Amygdala (tissue), 56 donors: ENCODE measurements at places on chromosomes 12 and 14.

DNA sequence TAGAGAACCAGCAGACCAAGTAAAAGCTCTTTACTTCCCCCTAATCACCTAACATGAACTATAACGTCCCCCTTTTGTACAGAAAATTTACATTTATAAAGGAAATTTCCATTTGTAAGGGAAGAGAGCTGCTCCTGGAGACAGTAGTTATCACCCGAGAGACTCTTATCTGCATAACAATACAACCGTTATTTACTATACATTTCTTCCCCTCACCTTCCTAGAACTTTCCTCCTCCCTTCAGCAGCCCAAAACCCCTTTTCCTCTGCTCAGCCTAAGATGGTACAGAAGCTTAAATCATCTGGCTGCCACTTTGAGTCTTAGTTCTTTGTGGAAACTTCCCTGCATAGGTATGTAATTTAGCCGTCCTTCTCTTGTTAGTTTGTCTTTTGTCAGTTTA lies 40.4 kb upstream of the ETV6 start:
- DNase-seq = no peak

- no peak for DNase-seq
Observed at GRCh38 chr12:90585640-90586304, 369.2 kb downstream of the CCER1 start.

DNA sequence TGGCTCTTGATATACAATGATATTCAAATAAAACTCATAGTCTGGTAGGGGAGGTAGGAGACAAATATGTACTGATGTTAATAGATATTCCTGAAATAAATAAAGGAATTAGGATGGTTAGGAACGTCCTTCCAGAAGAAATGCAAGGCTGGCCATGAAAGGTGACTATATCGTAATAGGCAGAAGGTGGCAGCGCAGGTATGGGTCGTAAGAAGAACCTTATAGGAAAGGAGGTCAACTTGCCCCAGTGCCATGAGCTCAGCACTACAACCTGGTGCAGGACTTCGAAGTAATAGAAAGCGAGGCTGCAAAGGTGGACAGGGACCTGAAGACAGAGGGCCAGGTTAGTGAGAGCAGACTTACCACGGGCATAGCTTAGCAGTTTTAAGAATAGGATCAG lies 55.3 kb upstream of the FGD4 start:
- DNase-seq = no peak

DNA sequence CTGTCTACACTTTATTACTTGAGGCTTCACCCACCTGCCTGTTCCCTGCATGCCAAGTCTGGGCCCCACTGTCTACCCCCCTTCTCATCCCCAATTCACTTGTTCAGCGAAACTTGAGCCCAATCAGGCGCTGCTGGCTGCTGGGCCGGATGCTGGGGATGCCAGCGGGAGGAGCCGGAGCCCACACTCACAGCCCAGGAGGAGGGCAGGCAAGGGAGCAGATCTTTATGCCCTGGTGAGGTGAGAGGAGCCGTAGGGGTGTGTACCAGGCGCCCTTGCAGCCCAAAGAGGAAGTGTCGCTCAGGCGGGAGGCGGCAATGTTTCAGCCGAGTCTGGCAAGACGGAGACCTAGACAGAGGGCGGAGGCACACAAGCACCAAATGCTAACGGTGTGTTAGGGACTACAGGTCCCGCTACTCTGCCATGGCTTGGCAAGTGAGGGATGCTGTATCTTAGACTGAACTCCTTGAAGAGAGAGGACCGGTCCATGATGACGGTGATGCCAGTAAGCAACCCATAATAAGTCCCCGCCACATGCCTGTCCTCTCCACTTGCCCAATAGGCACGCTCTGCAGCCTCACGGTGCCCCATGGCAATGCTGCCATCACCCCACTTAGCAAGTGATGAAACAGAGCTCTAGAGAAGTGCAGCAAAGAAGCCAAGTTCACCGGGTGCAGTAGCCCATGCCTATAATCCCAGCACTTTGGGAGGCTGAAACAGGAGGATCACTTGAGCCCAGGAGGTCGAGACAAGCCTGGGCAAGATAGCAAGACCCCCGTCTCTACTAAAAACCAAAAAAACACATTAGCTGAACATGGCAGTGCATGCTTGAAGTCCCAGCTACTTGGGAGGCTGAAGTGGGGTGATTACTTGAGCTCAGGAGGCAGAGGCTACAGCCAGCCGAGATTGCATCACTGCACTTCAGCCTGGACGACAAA lies 41.6 kb downstream of the LRRC74A start:
- no peak for DNase-seq

DNA sequence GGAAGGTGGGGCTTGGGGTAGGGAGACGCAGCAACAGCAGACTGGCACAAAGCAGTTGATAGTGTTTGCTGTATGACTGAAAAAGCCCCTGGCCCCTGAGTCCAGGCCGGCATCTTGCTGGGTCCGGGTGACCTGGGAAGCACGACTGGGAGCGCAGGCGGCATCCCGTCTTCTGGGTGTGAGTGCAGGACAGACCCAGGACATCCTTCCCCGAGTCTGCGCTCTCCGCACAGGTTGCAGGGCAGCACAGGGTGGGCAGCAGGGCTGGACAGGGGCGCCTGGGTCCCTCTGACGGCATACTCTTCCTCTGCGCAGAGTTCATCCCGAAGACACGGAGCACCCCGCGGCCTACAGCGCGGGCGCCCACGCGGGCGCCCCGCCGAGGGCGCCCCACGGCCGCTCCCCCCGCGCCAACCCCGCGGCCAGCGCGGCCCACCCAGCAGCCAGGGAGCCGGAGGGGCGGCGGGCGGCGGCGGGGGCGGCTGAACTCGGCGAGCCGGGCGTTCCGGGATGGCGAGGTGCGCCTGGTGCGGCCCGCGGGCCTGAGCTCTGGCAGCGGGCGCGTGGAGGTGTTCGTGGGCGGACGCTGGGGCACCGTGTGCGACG lies 9.2 kb upstream of the CYP46A1 start:
- DNase-seq = no peak

GRCh38 chr12:131008-131407 lies 64.4 kb downstream of the IQSEC3 start:
- DNase-seq = no peak

DNA sequence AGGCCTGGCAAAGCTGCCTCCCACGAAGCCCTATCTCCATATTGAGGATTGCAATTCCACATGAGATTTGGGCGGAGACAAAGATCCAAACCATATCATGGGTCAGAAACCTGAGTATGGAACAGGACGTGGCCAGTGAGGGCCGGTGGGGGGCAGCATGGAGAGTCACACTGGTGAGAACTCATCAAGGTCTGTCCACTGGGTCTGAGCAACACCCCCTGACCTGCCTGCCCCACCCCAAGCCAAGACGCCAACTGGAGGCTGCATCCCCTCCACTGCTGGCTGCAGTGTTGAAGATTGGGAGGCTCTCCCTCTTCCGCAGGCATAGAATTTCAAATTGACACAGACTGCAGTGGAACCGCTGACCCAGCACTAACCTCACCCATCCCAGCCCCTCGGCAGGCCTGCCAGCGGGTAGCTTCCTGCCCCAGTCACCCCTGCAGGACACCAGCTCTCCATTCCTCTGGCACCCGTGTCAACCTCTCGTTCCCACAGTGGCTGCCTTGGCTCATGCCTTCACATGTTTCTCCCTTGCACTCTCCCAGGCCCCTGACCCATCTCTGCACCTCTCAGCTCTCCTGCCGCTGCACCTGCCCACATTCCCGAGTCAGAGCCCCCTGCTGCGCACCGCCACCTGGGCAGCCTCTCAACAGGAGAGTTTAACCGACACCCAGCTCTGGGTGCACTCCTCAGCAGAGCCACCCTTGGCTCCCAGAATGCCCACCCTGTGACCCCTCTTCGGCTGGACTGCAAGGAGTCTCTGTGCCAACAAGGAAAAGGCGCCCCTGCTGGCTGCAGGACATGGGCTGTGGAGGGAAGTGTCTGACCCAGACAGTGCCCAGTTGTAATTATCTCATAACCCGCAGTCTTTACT lies 45.2 kb upstream of the PPP2R5C start:
- no peak for DNase-seq

DNA sequence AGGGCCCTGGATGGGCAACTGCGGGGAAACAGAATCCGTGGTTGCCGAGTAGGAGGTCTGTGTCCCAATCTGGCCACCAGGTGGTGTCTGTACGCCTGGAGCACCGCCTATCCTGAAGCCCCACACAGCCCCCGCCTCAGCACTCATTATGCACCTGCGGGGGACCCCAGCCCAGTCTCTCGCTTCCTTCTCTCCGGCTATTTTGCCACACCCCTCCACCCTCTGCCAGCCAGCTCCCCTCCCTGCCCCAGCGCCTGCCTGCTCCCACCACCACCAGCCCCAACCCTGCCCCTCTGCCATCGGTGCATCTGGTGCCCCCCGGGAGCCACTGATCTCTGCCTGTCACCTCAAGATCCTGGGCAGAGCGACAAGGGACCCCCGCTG lies 2.2 kb upstream of the NXPH4 start:
- DNase-seq = peak; percentile 30

DNA sequence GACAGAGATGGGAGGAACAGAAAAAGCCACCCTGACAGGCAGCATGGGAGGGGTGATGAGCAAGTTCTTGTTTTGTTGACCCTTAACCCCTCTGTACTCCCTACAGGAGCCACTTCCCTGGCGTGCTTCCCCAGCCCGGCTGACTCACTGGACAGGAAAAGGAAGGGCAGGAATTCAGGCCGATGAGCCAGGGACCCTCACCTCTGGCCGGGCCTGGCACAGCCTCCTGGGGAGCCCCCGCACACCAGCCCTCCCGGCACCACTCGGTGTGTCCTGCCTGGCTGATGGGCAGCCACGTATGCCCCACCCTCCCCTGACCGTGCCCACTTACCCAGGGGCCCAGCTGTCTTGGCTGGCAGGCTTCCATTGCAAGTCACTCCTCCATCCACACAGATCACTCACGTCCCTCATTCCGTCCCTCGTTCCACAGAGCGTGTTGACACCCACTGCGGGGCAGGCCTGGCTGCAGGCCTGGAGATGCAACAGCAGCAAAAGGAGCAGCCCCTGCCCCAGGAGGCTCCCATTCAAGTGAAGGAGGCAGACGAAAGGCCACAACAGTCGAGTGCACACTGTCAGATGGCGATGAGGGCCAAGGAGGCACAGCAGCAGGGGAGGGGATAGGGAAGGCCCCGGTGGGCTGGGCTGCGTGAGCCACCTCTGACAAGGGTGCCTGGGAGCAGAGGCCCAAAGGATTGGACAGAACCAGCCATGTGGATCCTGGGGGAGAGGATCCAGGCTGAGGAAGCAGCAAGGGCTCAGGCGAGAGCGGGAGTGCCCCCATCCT lies 19.7 kb upstream of the CD9 start:
- DNase-seq = no peak

DNA sequence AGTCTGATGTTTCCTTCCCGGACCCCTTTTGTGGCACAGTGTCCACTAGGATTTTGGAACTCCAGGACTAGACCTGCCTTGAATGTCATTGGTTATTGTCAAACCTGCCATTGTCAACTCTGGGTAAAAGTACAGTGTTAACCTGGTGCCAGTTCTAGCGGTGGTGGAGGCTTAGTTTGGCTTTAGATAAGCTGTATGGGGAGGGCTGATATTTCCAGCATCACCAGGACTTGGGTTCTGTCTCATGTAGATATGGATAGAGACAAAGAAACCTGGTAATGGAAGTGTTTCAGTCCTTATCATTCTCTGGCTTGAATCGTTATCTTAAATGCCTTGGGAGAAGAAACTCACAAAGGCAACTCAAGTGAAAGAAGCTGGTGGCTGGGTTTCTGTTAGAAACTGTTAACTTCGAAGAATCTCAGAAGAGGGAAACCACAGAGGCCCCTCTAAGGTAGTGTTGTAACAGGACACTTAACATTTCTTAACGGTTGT lies 10.6 kb downstream of the CHST11 start:
- no peak for DNase-seq

- no peak for DNase-seq
Observed at GRCh38 chr12:32644431-32644830, 34.7 kb upstream of the DNM1L start.

DNA sequence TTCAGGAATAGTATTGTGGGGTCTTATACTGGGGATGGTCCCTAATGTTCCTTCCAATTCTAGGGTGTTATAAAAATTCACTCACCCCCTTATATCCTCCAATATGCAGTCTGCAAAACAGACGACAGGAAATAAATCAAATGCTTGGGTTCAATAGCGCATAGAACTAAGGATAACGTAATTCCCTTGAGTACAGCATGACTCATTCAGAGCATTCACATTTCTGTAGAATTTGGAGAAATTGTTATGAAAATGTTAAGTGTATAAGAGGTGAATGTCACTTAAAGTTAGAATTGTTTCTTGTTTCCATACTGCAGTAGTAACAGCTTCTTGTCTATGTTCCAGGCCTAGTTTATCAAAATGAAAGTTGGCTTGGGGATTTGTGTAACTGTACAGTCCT lies 271.4 kb downstream of the RPS29 start:
- no peak for DNase-seq

- DNase-seq = no peak
Observed at GRCh38 chr12:30440826-30441602, 254.7 kb downstream of the IPO8 start.

GRCh38 chr12:5737778-5738177 lies 207.3 kb downstream of the ANO2 start:
- DNase-seq = no peak

DNA sequence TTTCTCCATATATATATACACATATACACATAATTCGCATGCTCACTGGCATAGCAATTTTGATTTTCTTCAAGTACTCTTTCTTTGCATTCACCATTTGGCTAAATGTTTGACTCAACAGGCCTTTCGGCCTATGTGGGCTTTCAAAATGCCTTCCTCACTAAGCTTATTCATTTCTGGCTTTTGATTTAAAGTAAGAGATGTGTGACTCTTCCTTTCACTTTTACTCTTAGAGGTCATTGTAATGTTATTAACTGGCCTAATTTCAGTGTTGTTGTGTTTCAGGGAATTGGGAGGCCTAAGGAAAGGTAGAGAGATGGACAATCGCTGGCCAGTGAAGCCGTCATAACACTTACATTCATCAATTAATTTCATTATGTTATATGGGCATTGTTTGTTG lies 14.5 kb upstream of the KLRD1 start:
- no peak for DNase-seq

DNA sequence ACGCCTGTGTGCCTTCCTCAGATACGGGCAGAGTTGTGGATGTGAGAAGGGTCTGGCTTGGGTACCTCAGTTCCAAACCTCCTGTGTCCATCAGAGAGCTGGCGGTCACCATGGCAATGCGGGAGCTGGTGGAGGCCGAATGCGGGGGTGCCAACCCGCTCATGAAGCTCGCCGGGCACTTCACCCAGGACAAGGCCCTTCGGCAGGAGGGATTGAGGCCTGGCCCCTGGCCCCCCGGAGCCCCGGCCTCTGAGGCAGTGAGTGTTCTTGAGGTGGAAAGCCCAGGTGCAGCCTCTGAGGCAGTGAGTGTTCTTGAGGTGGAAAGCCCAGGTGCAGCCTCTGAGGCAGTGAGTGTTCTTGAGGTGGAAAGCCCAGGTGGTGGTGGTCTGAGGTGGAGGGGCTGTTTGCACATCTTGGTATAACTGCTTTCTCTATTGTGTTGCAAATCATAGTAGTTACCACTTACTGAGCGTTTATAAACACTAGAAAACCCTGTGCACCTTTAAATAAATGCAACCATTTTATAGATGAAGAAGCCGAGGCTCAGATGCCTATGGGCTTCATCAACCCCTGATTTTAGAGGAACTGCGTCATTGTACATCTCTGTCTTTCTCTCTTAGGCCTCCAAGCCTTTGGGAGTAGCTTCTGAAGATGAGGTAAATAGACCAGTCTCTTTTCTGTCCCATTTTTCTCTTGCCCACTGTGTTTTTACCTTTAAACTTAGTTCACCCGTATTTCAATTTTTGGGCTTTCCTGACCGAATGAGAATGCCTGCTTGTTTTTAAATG lies 976 bp downstream of the PEX5 start:
- peak; percentile 29 for DNase-seq
